ENCODE measurements at places on chromosomes 7 and 10.

GRCh38 chr10:31949266-31949665, 20.6 kb upstream of the ARHGAP12 start:
- DNase-seq: no peak

DNA sequence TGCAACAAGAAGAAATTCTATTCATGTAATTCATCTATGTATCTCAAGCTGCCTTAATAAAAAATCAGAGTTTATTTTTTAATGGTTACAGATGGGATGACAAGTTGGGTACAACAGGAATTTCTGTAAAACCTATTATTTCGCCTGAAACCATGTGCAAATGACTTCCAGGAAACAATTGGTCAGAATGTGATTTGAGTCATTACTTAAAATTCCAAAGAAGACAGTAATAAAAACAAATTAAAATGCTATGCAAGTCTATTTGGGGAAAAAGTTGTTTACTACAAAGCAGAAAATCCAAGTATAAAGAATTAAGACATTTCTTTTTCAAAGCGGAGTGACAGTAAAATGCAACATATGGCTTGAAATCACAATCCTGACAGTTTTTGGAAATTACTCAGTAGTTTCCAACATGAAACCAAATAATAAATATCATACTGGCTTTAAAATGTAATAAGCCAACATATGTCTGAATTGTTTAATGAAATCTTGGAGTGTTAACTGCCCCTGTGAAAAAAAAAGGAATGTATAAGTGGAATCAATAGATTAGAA, 41.5 kb upstream of the SEMA3C start:
- DNase-seq: peak; percentile 84

GRCh38 chr7:45434167-45434784, 139.9 kb upstream of the ADCY1 start:
- DNase-seq: no peak

GRCh38 chr7:1537535-1538412, 7.3 kb downstream of the MAFK start:
- peak; percentile 99 for DNase-seq

- DNase-seq: no peak
These were observed 26.1 kb downstream of the IFIT5 start for GRCh38 chr10:89440226-89441009.

- no peak for DNase-seq
These were observed 24.2 kb downstream of the PRPS1L1 start for GRCh38 chr7:18003286-18003994.

DNA sequence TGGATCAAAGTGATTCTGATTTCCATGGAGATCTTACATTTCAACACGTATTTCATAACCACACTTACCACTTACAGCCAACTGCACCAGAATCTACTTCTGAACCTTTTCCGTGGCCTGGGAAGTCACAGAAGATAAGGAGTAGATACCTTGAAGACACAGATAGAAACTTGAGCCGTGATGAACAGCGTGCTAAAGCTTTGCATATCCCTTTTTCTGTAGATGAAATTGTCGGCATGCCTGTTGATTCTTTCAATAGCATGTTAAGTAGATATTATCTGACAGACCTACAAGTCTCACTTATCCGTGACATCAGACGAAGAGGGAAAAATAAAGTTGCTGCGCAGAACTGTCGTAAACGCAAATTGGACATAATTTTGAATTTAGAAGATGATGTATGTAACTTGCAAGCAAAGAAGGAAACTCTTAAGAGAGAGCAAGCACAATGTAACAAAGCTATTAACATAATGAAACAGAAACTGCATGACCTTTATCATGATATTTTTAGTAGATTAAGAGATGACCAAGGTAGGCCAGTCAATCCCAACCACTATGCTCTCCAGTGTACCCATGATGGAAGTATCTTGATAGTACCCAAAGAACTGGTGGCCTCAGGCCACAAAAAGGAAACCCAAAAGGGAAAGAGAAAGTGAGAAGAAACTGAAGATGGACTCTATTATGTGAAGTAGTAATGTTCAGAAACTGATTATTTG, 15.3 kb downstream of the HNRNPA2B1 start:
- no peak for DNase-seq

- DNase-seq: no peak
These were observed 620.0 kb downstream of the CNTNAP2 start for GRCh38 chr7:146736446-146737190.

- peak; percentile 99 for DNase-seq
These were observed 171.4 kb downstream of the ST7 start for GRCh38 chr7:117124591-117125220.

GRCh38 chr10:43075612-43076003, 1.3 kb upstream of the RET start:
- no peak for DNase-seq

Measured in EH (cell line).